ENCODE measurements at places on chromosomes 16 and 17. TPM values are rescaled to one million over a fixed set of nuclear protein-coding genes. Genes with fewer than 3 reads are reported as not detected.

- no peak for DNase-seq
Measured at GRCh38 chr17:17763136-17763535, 73.7 kb downstream of the SREBF1 start.

DNA sequence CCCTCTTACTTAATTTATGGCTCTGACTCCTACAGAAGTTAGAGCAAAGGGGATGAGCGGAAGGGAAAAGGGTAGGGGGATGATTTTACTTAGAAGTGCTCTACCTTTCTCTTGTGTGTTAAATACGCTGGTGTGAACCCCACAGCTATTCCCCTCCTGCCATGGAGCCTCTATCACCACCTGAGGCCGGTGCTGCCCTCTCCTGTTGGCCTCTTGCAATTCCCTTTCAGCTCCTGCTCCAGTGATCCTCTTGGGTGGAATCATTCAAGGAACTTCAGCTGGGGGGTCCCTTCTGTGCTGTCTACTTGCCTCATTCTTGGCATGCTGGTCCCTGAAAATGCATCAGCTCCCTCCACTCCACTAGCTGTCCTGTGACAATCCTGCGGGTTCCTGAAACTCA is 41.8 kb upstream of the CDH8 start:
- DNase-seq, result peak; percentile 5

The TMC8 gene
- total RNA-seq, result 123 TPM

DNA sequence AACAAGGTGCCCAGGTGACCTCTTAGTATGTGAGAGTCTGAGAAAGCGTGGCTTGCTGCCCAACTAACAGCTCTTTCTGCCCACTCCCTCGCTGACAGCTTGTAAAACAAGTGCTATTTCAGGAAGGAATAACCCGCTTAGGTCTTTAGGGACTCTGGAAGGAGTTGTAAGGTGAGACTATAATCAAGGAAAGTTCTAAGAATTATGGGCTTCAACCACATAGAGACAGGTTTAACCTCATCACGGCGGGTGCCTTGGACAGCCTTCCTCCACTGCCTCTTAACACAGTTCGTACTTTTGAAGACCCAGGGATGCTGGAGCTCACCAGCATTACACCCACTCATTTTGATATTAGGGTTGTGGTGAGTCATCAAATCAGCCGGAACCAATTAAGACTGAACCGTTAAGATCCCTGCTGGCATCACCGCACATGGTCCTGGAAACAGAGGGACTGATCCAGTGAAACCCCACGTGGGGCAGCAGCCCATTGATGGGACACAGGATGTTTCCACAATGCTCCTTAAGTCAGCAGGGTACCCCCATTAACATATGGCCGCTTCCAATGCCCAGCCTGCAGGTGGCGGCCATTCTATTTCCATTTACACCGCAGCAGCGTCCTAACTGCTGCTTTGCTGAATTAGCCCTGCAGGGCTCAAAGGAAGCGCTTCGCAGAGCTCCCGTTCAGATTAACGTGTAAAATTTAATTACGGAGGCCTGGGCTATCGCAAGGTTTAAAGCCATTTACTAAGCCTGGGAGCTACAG is 176.6 kb upstream of the SDK2 start:
- DNase-seq, result no peak

DNA sequence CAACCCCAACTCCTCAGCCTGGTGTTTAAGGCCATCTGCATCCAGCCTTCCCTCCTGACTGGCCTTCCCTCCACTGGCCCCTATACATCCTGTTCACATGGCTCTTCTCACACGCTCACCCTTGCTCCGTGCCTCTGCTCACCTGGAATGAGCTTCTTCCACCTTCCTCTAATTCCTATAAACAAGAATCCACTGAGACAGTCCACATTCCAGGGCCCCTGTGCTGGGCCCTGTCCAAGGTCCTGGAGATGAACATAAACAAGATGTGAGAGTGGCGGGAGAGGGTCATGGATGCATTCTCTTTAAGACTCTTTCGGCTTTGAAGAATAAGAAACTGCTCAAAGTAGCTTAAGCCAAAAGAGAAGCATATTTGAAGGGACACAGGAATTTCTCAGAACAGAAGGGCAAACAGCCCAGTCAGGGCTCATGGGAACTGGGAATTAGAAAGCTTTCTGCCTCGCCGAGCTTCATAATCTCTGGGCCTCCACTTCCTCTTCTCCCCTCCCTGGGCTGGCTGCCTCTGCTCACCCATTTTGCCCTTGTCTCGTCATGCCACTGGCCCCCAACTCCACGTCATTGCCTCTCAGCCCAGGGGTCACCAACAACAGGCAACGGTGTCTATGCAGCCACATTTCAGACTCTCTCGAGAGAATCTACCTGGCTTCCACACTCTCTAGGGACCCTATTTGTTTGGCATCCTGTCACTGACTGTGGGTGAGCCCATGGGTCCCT is 13.5 kb downstream of the SPPL2C start:
- DNase-seq, result no peak

DNA sequence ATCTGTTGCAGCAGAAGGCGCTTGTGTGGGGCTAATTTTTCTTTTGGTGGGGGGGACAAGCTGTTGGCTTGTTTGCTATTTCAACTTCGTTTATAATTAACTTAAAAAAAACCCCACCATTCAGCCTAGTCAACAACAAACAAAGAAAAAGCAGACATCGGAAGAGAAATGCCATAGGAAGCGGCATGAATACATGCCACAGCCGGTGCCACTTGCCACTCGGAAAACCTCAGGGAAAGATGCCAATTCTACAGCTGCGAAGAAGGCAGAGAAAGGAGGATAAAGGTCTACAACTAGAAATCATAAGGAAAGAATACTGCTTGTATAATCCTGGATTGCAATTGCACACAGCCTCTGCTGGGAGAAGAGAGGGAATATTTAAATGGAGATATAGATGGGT is 254.4 kb upstream of the PMFBP1 start:
- no peak for DNase-seq

DNA sequence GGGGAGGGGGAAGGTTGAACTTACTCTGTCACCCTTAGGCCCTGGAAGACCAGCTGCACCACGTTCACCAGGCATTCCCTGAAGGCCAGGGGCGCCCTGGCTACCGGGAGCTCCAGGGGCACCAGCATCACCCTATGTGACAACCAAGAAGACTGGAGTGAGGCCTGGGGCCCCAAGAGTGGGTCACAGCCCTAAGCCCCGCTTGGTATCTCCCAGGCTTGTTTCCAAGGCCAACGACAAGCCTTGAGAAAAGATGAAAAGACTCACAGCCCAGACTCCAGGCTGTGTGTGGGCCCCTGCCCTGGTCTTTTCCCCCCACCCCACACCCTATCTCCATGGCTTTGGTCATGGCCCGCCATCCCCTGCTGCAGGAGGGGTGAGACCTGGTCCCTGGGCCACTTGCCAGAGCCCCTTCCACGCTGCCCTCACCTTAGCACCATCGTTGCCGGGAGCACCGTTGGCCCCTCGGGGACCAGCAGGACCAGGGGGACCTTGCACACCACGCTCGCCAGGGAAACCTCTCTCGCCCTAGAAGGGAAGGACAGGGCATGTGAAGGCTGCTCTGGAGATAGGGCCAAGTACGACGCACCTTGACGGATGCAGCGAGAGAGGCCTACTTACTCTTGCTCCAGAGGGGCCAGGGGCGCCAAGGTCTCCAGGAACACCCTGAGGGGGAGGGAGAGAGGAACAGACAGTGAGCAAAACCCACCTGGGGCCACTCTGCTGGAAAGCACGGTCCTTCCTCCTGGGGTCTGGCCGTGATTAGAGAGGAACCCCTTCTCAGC is 9.9 kb downstream of the COL1A1 start:
- DNase-seq, result no peak

The XAF1 gene
- 48.6 TPM for total RNA-seq

GRCh38 chr17:34068571-34068970 is 186.5 kb upstream of the CCL2 start:
- no peak for DNase-seq

DNA sequence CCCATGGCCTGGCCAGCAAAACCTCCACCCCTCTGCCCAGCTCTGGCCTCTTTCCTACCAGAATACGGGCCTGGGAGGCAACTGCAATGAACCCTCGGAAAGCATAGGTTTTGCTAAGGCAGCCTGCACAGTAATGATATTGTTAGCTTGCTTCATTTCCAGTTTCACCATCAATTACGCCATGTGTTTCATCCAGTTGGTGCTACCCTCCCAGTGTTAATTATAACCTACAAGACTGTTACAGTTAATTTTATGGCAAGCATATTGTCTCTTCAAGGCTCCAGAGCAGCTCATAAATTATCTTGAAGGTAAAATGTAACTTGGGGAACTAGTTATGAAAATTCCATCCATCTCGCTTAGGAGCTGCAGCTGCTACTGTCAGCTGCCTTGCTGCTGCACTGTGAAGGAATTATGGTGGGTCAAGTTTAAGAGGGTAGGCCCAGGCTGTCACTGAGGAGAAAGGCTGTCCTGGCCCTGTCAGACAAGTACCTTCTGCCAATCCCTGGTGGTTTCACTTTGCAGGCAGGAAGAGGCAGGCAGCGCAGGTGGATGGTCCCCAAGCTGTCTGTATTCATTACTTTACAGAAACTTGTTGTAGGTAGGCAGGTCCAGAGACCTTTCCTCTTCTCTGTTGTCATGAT is 242.9 kb downstream of the FTO start:
- DNase-seq, result no peak

- DNase-seq, result no peak
Measured at GRCh38 chr17:38899421-38899820, 26.0 kb upstream of the LASP1NB start.

DNA sequence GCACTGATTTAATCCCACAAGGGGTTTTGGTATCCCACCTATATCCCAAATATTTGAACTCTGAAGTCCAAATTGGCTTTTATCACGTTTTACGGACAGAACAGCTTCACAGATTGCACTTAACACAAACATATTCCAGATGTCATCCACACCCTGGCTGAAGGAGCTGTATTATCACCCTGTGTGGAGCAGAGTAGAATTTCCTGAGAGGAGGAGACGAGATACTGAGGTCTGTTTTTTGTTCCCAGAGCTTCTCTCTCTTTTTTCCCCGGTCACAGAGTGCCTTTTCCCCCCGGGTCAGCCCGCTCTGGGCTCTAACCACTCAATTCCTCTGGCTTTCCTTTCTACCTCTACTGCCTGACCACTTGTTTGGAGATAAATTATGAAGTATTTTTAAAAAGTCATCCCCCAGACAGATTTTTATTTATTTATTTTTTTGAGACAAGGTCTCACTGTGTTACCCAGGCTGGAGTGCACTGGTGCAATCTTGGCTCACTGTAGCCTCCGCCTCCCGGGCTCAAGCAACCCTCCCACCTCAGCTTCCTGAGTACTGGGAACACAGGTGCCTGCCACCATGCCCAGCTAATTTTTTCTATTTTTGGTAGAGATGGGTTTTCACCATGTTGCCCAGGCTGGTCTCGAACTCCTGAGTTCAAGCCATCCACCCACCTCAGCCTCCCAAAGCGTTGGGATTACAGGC is 30.7 kb downstream of the DNAH2 start:
- DNase-seq, result no peak

- peak; percentile 66 for DNase-seq
Measured at GRCh38 chr17:63476854-63477479, at the start of gene ACE. Gene ACE (plus strand): TSS chr17:63477061. CDS start chr17:63477095, 34 bp downstream.

The DRC3 gene
- 0.11 TPM for total RNA-seq

The FSCN2 gene
- 0.23 TPM for total RNA-seq

DNA sequence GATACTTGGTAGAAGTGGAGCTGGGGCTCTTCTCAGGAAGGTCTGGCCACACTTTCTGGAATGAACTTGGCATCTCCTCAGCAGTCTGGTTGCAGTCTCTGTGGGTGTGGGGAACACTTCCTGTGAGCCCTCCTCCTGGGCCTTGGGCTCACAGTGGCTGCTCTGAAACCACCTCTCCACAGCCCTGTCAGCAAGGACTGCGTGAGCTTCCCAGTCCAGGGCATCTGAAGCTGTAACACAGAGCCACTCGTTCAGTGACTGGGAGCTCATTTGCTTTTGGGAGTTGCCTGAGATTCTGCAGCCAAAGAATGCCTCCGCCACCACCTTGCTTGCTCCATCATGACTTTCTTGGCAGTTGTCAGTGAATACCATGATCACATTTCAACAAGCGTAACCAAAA is 60.0 kb downstream of the CLEC16A start:
- no peak for DNase-seq

GRCh38 chr17:17326275-17326875 is 23.2 kb downstream of the NT5M start:
- no peak for DNase-seq

DNA sequence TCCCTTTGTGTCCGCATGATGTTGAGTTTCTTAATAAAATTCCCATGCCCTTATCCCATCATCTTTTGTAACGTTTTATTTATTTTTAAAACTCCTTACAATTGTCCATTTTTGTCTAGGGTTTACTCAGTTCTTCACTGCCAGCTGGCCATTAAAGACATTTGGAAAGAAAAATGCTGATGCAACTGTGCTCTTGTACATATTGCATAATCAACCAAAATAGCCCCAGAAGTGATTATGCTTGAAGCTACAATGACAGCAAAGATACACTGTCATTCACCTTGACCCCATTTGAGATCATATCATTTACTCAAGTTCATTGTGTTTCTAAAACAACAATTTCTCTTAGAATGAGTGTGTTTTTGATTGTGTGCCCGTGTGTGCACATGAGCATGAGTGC is 1074.6 kb upstream of the RBFOX1 start:
- no peak for DNase-seq

DNA sequence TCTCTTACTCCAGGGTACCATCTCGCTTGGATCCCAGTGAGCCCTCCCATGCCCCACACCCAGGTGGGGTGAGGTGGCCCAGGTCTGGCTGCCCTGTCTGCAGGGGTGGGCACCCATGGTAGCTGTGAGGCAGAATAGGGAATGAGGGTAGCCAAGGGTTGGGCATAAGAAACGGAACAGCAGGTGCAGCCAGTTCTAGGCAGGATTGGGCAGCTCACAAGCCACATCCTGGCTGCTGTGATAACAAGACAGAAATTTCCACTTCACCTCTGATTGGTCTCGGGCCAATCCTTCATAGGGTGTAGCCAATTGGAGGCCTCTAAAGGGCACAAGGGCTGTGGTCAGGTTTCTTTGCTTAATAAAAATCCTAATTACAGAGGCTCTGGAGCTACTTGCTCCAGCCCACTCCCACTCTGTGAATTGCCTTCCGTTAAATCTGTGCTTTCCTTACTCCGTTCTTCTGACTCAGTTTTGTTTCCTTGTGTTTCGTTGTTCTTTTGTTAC is 1.5 kb upstream of the ARHGDIG start:
- peak; percentile 46 for DNase-seq

The MMP28 gene
- 0.09 TPM for total RNA-seq

GRCh38 chr17:78375401-78376151 is 2.9 kb upstream of the PGS1 start:
- DNase-seq, result no peak

The SHCBP1 gene
- total RNA-seq, result 47.4 TPM

The CXCL16 gene
- total RNA-seq, result 2.5 TPM

The EEF2KMT gene
- total RNA-seq, result 12.2 TPM

DNA sequence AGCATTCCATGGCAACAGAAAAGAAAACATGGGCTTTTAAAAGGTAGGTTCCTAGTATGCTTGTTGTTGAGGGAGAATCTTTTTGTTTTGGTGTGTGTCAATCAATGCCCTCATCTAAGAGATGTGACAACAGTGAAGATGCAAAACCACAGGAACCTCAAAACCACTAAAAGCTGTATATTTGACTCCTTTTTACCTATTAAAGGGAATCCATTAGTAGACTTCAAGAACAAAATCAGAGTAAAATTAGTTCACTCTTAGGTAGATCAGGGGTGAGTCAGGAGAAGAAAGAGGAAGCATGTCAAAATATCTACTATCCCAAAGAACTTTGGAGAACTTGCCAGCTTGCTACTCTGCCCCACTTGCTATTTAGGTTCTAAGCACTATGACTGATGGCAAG is 89.1 kb downstream of the CDK5R1 start:
- no peak for DNase-seq
